ENCODE measurements at places on chromosomes 5 and 9. TPM values are rescaled to one million over a fixed set of nuclear protein-coding genes. Genes with fewer than 3 reads are reported as not detected.
A peak's percentile ranks its signal among the peaks of the same experiment; 100 is the strongest.

DNA sequence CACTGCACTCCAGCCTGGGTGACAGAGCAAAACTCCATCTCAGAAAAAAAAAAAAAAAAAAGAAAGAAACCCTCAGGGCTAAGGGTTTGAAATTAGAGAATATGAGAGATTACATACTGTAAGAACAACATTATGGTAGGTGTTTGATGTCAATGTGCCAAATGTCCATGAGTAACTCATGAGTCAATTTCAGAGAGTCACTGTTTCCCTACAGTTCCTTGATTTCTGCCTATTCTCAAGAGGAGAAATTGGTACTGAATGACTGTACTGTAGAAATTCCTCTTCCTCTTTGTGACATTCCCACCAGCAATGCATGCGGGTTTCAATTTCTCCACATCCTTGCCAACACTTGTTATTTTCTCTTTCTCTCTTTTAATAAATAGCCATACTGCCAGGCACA is 35.2 kb downstream of the MARVELD2 start:
- H3K27ac ChIP-seq = no peak overlapping the region
- no peaks in the 10 kb centered on the region for H3K27me3 ChIP-seq
- no peaks in the 10 kb centered on the region for H3K4me1 ChIP-seq
- no peaks in the 10 kb centered on the region for H3K36me3 ChIP-seq

GRCh38 chr9:106112935-106113334 is 418.6 kb downstream of the TMEM38B start:
- no peak overlapping the region for H3K4me3 ChIP-seq
- no peak overlapping the region for H3K27ac ChIP-seq
- no peaks in the 10 kb centered on the region for H3K27me3 ChIP-seq
- H3K4me1 ChIP-seq = no peaks in the 10 kb centered on the region
- no peaks in the 10 kb centered on the region for H3K36me3 ChIP-seq

- no peaks in the 10 kb centered on the region for H3K4me1 ChIP-seq
- H3K27ac ChIP-seq = no peak overlapping the region
- H3K4me3 ChIP-seq = no peak overlapping the region
- no peaks in the 10 kb centered on the region for H3K36me3 ChIP-seq
- no peak for DNase-seq
- peaks cover 5% of the 10 kb centered on the region for H3K27me3 ChIP-seq
Measured at GRCh38 chr9:133715295-133715865, 22.8 kb downstream of the SARDH start.

GRCh38 chr5:37355161-37355560 is 15.7 kb downstream of the NUP155 start:
- DNase-seq = no peak
- no peaks in the 10 kb centered on the region for H3K4me1 ChIP-seq
- H3K27ac ChIP-seq = no peak overlapping the region
- H3K4me3 ChIP-seq = no peak overlapping the region
- H3K36me3 ChIP-seq = peaks cover 14% of the 10 kb centered on the region

GRCh38 chr5:72284559-72285423 is 35.2 kb downstream of the MRPS27 start:
- peak overlapping the region; percentile 3 for H3K27ac ChIP-seq
- peaks cover 2% of the 10 kb centered on the region for H3K36me3 ChIP-seq
- H3K4me3 ChIP-seq = no peak overlapping the region
- no peaks in the 10 kb centered on the region for H3K4me1 ChIP-seq
- no peak for DNase-seq
- no peaks in the 10 kb centered on the region for H3K27me3 ChIP-seq

- no peak overlapping the region for H3K4me3 ChIP-seq
- H3K36me3 ChIP-seq = no peaks in the 10 kb centered on the region
- DNase-seq = no peak
- H3K4me1 ChIP-seq = peaks cover 22% of the 10 kb centered on the region
Measured at GRCh38 chr9:29214690-29215253, 1641.5 kb upstream of the C9orf72 start.

GRCh38 chr5:96322217-96322616 is 110.8 kb downstream of the PCSK1 start:
- no peak overlapping the region for H3K4me3 ChIP-seq
- H3K36me3 ChIP-seq = no peaks in the 10 kb centered on the region
- no peak for DNase-seq
- peaks cover 24% of the 10 kb centered on the region for H3K27me3 ChIP-seq
- H3K4me1 ChIP-seq = no peaks in the 10 kb centered on the region
- H3K27ac ChIP-seq = no peak overlapping the region

DNA sequence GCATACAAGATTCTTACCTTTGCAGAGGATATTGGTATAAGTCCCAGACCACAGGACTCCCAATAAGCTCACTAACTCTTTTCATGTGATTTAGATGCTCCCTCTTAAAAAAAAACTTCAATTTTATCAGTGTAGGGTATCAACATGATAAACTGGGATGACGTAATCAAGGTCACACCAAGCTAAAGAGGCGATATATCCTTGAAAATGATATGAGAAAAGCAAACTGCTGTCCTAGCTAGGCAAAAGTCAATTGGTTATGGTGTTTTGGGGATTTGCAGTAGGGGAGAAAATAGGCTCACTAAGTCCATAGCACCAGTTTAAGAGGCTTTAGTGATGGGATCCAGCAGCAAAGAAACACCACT is 354.4 kb downstream of the DIRAS2 start:
- DNase-seq = no peak
- H3K4me1 ChIP-seq = peaks cover 3% of the 10 kb centered on the region
- no peaks in the 10 kb centered on the region for H3K36me3 ChIP-seq
- H3K27ac ChIP-seq = no peak overlapping the region

- peaks cover 15% of the 10 kb centered on the region for H3K27me3 ChIP-seq
- H3K36me3 ChIP-seq = no peaks in the 10 kb centered on the region
- DNase-seq = no peak
Measured at GRCh38 chr5:150637245-150638052, 3.0 kb upstream of the SYNPO start.

- DNase-seq = no peak
- peaks cover 11% of the 10 kb centered on the region for H3K36me3 ChIP-seq
- no peak overlapping the region for H3K4me3 ChIP-seq
- H3K27me3 ChIP-seq = no peaks in the 10 kb centered on the region
- no peaks in the 10 kb centered on the region for H3K4me1 ChIP-seq
Measured at GRCh38 chr9:18896531-18897179, 136.4 kb downstream of the SAXO1 start.

- no peak for DNase-seq
- H3K36me3 ChIP-seq = no peaks in the 10 kb centered on the region
- H3K27me3 ChIP-seq = no peaks in the 10 kb centered on the region
- no peak overlapping the region for H3K27ac ChIP-seq
- H3K4me3 ChIP-seq = no peak overlapping the region
Measured at GRCh38 chr5:1054018-1054798, 45.6 kb downstream of the NKD2 start.

GRCh38 chr9:112665347-112665746 is 52.6 kb downstream of the INIP start:
- H3K27me3 ChIP-seq = no peaks in the 10 kb centered on the region
- H3K4me1 ChIP-seq = no peaks in the 10 kb centered on the region
- no peaks in the 10 kb centered on the region for H3K36me3 ChIP-seq
- H3K4me3 ChIP-seq = no peak overlapping the region

The SHISAL2B gene
- total RNA-seq = not detected

The OLFM1 gene
- total RNA-seq = 0.70 TPM
